ENCODE measurements at places on chromosomes 11 and 22.

- DNase-seq: no peak
Measured at GRCh38 chr22:40243891-40244290, 66.2 kb downstream of the TNRC6B start.

GRCh38 chr11:28627690-28628255 is 519.6 kb downstream of the METTL15 start:
- DNase-seq: no peak

- no peak for DNase-seq
Measured at GRCh38 chr11:3128356-3129180, 36.5 kb downstream of the OSBPL5 start.

- no peak for DNase-seq
Measured at GRCh38 chr22:49514211-49514610, 313.5 kb downstream of the BRD1 start.

GRCh38 chr11:109708184-109708583 is 286.2 kb downstream of the C11orf87 start:
- no peak for DNase-seq

DNA sequence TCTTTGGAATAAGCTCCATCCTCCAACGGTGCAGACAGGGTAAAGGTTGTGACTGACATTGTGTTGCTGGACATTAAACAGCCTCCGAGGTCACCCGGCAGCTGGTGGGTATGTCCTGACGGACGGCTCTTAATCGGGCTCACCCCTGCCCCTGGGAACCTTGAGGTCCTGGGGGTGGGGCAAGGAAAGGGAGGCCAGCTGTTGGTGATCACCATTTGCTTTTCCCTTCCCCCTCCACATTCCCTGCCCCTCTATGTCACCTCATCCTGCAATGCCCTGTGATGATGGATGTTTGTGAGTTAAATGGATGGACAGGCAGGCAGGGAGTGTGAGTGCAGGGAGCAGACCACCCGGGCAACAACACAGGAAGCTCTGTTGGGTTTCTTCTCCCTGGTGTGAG is 26.3 kb downstream of the APLNR start:
- no peak for DNase-seq

Measured in GM10248 (cell line).